ENCODE measurements at places on chromosomes 6 and 20.

DNA sequence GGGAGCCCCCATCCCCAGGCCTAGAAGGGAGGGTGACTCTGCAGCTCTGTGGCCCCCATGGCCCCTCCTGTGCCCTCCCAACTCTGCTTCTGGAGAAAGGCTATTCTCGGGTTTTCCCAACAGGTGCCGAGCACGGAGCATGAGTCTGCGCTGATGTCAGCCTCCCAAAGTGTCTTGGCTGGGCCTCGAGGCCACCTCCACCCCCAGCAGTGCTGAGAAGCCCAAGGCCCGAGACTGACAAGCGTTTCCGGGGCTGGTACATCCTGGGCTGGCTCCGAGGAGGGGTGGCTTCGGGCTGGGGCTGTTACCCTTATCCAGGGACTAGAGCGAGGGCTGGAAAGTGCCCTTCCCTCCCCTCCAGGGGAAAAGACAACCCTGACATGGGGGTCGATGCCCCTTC lies 60.2 kb upstream of the GATA5 start:
- no peak for DNase-seq

DNA sequence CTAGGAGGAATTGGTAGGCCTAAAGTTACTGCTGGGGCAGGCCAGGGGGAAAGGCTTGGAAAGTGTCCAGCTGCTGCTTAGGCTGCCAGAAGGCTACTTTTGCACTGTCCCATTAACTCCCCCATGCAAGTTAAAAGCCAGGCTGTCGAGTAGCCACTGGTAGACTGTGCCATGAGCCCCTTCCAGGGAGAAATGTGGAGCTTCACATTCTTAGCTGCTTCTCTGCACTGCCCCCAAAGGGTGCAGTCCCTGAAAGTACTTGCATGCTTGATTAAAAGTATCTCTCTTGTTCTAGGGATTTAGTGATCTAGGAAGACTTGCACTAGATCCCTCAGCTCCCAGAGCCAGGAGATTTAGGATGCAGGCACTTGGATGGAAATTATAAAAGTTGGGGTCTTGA lies 57.3 kb downstream of the CDC5L start:
- DNase-seq, result no peak

DNA sequence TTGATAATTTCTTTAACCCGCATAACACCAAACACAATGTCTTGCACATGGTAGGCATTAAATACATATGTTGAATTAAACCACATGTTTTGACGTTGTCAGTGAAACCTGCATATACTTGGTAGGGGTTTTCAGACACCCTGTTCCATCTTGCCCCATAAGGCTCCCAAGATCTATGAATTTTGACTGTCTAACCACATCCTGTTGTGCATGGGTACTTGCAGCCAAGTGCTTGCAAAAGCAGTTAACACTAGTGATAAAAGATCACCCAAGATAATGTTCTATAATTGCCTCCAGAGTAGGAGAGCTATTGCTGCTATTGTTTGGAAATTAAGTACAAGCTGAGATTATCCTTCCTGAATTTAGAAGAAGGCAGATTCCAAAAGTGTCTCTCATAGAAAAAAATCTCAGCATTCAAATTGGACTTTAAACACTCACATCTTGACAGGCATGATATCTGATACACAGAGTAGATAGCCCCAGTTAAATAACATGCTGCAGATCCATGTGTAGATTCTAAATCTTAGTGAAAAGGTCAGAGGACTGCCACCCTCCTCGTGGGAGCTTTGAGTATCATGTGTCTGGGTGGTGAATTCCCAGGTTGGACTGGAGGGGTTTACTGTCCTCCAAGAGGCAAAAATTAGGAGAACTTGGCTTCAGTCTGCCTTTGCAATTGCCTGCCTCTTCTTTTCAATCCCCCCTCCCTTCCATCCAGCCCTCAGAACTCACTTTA lies 25.8 kb upstream of the CCN6 start:
- no peak for DNase-seq

- DNase-seq, result no peak
These were observed 763 bp downstream of the ZKSCAN8 start for GRCh38 chr6:28142446-28142845.
